ENCODE measurements at places on chromosomes 2 and 18.

DNA sequence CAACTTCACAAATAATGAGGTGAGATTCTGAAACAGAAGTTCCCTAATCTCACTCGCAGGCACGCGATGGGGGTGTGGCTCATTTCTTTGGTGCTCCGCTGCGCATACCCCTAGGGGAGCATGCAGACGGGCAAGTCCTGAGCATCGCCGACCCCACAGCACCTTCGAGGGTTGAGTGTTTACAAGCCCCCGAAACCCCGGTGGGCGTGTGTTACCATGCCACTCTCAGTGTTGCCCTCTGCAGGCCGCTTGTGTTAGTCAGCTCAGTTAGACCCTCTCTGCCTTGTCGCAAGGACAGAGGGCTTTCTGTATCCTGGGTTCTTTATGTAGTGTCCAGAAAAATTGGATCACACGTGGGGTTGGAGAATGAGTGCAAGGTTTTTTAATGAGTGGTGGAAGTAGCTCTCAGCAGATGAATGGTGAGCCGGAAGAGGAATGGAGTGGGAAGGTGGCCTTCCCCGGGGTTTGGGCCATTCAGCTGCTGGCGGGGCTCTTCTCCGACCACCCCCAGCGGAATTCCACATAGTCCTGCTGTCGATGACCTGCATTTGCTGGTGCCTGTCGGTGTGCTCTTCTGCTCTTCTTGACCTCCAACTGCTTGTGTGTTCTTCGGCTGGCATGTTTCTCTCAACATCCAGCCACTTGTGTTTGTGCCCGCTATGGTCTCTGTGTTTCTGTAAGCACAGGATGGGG lies 191.3 kb downstream of the RPRM start:
- DNase-seq, result no peak

GRCh38 chr2:25955869-25956535 lies 26.3 kb downstream of the KIF3C start:
- DNase-seq, result no peak

- DNase-seq, result no peak
These were observed 1.3 kb downstream of the CALCRL start for GRCh38 chr2:187446711-187447110.

DNA sequence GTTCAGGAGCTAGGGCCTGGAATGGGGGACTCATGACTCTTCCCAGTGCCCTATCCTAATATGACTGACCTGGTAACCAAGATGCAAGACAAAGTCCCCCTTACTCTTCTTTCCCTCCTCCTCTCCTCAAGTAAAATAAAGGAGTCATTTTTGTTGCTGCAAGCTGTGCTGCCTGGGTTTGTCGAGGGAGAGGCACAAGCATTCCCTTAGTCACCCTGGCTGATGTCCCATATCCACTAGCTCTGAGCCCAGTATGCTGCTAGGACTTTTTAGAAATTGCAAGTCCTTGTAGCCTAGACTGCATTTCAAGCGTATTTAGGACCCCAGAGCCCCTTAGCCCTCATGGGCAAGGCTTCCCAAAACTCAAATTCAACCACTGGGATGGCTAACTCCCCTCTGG lies 338.5 kb upstream of the SETBP1 start:
- no peak for DNase-seq

- no peak for DNase-seq
These were observed 290.3 kb downstream of the CELF4 start for GRCh38 chr18:37275237-37275741.

DNA sequence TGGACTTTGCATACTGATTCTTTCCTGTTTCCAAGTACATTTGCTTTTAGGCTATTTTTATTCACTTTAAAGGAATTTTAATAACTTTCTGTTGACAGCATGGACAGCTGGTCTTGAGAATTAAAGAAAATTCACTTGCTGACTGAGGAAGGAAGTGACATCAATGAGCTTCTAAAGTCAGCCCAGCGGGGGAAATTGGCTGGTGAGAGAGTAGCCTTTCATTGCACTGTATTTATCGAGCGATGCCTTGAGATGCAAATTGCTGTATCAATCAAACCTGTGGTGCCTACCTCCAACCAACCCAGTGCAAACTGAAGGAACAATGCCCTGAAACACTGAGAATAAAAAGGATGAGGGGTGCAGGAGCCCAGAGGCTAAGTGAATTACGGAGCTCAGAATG lies 91.4 kb upstream of the AQP4 start:
- no peak for DNase-seq

DNA sequence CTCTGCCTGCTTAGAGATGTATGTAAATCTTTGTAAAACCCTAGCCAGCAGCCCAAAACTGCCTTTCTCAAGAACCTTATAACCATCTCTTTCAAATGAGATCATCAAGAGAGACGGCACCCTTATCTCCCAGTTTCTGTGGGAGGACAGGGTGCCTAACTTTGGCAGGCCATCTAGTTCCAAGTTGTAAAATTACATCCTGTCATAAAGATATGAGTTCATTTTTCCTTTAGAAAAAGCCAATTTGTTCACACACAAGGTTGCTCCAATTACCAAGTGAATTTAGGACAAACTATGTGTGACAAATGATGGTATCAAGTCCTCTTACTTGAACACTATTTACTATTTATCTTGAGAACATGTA lies 65.3 kb downstream of the MEMO1 start:
- DNase-seq, result no peak

GRCh38 chr2:28422908-28423741 lies 30.5 kb downstream of the FOSL2 start:
- DNase-seq, result no peak

GRCh38 chr2:119753041-119753929 lies 6.4 kb upstream of the PTPN4 start:
- peak; percentile 23 for DNase-seq

Measured in GM19239 (cell line).